ENCODE measurements at places on chromosomes 7 and 10.

GRCh38 chr7:131623154-131623553 lies 66.7 kb upstream of the PODXL start:
- DNase-seq: no peak

- no peak for DNase-seq
Measured at GRCh38 chr7:131970602-131971001, 414.2 kb upstream of the PODXL start.

- no peak for DNase-seq
Measured at GRCh38 chr10:11806706-11807105, 16.4 kb upstream of the PROSER2 start.

- peak; percentile 78 for DNase-seq
Measured at GRCh38 chr10:88952647-88953111, at the start of gene ACTA2. Gene ACTA2 (minus strand): TSS chr10:88952773. CDS start chr10:88948930, 3,843 bp downstream.

DNA sequence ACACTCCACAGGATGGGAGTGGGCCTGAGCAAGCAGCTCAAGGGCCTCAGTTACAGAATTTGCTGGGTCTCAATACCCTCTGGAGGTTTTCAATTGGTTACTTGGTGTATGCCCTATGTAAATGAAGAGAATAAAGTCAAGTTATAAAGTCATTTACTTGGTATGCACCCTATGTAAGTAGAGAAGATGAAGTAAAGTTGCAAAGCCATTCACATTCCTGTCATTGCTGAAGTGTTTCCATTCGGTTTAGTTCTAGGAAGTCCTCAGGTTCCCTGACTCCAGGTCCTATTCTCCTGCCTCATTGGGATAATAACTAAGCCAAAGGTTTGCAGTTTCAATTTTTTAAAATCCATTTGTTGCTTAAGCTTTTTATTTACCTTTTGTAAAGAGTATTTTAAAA lies 272.6 kb upstream of the NPSR1 start:
- no peak for DNase-seq

- DNase-seq: no peak
Measured at GRCh38 chr10:501596-501995, 187.9 kb downstream of the DIP2C start.

DNA sequence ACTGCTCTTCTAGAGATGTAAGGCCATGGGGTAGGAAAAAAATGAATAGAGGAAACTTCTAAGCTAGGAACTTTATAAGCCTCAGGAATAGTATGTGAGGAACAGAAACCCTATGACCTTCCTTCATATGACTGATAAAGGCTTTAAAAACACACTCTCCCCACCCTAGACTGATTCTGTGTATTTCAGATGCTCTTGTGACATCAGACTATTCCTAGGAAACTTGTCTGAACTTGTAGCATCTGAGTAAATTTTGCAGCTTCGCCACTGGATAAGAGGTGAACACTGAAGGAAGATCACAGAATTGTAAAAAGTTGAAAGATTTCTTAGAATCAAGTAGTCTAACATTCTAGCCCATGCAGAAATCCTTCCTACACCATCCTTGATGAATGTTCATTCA lies 31.0 kb upstream of the CBLL1 start:
- DNase-seq: no peak

DNA sequence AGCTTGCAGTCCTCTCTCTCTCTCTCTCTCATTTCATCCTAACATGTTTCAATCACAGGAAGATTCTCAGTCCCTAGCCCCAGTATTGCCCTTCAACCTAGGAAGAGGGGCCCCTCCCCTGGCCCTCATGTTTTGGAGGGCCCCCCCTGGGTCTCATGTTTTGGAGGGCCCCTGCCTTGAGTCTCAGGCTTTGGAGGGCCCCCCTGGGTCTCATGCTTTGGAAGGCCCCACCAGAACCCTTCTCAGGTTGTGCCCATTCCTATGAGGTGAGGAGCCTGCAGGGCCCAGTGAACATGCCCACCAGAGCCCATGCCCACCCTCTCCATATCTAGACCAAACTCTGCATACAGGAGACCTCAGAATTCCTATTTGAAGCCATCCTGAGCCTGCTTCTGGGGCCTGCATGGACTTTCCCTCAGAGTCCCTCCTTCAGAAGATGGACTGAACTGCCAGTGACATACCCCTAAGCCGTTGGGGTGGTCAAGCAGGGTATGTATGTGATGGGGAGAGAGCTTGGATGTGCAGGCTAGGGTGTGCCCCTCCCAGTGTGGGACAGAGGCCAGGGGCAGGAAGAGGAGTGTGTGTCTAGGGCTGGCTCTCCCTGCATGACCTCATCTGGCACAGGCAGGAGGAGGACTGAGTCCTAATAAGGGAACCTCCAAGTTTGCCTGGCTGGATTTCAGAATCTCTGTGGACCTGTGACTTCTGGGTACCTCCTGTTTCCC lies 8.1 kb upstream of the VDAC2 start:
- DNase-seq: no peak

DNA sequence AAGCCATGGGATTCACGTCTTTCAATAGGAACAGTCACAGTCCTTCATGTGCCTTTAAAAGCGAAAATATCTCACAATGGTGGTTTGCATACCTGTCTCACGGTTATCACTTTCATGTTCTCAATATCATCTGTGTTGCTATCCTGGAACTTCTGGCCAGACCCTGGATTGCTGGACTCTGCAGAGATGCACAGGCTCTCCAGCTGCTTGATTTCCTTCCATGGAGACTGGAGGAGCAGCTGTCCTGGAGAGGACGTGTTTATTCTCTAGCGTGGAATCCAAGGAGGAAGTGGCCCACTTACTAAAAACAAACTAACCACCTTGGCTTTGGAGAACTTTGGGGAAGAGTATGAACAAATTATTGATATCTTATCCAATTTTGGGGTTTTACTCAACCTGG lies 16.5 kb downstream of the BTBD16 start:
- no peak for DNase-seq

DNA sequence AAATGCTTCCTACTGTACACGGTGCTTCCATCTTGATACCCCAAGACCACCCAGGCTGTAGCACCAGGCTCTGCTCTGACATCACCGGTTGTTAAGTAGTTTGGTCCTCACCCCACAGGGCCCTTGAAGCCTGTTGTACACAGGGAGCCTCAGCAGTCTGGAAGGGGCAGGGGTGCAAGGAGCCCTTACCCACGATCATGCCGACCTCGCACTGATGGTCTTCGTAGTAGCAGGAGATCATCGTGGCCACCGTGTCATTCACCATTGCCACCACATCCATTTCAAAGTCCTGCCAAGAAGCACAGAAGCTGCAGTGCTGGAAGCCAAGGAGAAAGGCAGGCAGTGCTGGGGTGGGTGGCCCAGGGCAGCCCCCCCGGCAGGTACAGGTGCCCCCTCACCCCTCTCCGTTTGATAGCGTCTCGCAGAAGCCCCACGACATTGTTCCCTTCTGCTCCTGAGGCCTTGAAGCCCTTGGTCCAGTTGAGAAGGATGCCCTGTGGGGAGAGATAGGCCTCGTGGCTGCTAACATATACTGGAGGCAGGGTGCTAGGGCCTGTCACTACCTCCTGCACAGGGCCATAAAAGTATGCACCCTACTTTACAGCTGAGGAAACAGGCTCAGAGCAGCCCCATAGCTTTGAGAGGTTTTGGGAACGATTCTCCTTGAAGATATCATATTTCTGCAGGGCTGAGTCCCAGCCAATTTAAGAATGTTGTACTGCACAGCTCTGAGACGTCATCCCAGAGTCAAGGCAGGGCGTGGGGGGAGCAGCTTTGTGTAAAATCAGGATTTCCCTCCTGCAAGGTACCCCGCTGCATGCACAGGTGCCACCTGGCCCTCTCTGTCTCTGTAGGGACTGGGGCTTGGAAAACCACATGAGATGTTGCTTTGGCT lies 8.7 kb upstream of the MYL7 start:
- no peak for DNase-seq

DNA sequence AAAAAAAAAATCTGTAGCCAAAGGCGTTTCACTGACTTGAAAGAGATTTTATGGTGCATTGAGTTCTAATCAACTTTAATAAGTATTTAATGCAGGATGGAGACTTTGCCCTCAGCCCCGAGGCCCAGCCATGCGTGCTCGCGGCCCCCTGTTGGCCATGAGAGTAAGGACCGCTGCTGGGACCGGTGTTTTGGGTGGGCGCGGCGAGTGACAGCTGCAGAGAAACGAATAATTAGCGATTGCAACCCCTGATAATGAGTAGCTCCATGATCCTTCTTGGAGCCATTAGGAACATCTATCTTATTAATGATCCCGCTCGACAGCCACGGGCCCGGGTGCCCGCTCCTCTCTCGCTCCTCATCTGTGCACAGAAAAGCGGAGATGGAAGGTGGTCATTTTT lies 347.4 kb downstream of the RPS24 start:
- no peak for DNase-seq

DNA sequence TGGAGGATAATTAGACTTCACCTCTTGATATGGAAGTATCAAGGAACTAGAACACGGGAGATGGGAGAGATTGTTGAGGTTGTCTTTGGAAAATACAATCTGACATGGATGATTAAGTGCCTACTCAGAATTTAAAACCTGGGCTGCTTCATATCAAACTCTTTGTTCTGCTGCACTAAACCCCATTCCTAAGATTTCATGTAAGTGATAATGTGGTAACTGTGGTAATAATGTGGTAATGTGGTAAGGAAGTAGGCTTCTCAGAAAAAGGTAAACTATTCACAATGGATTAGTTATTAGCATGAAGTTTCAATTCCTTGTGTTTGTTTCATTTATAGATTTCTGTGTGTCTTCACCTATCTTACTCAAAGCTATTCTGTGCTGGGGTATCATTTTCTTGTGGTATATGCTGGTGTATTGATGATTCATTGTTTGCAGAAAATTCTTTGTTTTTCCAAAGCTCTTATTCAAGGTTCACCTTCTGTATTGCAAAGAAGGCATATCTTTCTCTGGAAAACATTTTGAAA lies 129.9 kb upstream of the TAC1 start:
- DNase-seq: no peak

DNA sequence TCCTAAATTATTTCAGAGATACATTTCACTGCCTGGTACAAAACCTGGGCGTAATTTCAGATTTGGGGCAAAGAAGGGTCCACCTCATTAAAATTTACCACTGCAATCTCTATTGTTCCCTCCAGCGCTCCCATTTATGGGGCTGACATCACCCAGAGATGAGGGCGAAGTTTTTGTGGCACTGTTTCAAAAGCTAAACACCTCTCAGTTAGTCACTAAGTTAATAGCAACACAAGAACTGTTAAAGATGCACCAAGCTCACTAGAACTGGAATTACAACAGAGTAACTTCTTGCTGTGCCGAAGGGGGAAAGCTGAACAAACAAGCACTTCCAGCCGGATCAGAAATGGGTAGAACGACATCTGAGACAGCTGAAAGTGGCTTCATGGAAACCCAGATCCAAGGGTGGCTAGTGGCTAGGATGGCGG lies 179.4 kb downstream of the GATA3 start:
- DNase-seq: no peak

DNA sequence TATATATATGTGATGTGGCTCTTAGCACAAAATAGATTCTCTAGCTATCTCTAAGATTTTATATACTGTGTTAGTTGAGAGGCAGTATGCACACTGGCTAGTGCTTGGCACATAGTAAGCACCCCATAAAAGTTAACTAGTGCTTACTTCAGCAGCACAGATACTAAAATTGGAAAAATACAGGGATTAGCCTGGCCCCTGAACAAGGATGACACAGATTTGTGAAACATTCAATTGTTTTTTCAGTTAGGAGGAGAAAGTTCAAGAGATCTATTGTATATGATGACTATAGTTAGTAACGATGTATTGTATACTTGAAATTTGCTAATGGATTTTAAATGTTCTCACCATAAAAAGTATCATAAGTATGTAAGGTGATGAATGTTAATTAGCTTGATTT lies 78.3 kb upstream of the LRRC17 start:
- DNase-seq: no peak

DNA sequence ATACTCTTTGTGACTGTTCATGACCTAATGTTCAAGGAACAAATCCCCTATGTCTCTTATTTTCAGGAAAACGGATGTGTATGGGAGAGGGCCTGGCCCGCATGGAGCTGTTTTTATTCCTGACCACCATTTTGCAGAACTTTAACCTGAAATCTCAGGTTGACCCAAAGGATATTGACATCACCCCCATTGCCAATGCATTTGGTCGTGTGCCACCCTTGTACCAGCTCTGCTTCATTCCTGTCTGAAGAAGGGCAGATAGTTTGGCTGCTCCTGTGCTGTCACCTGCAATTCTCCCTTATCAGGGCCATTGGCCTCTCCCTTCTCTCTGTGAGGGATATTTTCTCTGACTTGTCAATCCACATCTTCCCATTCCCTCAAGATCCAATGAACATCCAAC lies 27.3 kb upstream of the CYP2C19 start:
- DNase-seq: no peak
